ENCODE measurements at places on chromosomes 1 and 21.

GRCh38 chr21:43204638-43205037 lies 35.8 kb downstream of the CRYAA start:
- no peak for DNase-seq

GRCh38 chr1:58264462-58264861 lies 282.1 kb downstream of the OMA1 start:
- DNase-seq, result no peak

GRCh38 chr1:166511761-166512160 lies 327.5 kb upstream of the POGK start:
- DNase-seq, result no peak

DNA sequence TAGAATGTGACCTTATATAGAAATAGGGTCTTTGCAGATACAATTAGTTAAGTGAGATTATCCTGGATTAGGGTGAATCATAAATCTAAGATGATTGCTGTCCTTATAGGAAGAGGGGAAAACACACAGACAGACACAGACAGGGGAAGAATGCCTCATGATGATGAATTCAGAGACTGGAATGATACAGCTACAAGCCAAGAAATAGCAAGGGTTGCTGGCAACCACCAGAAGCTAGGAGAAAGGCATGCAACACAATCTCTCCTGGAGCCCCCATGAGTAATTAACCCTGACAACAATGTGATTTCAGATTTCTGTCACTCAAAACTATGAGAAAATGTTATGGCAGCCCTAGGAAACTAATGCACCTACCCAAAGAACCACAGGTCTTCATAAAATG lies 19.1 kb upstream of the PPIH start:
- DNase-seq, result no peak

DNA sequence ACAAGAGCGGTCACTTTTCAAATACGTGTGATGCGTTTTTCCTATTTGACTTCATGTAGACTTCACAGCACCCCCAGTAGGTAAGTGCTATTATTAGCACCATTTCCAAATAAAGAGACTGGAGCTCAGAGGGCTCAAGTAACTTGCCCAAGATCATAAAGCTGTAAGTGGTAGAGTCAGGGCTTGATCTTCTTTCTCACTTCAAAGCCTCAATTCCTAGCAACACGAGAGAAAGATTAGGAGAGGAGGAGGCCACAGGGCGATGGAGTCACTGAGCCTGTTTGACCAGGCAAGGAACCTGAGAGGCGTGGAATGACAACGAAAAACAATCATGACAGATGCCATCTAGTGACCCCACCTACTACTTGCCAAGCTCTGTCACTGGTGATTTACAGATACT lies 181.0 kb downstream of the FOXD2 start:
- no peak for DNase-seq

DNA sequence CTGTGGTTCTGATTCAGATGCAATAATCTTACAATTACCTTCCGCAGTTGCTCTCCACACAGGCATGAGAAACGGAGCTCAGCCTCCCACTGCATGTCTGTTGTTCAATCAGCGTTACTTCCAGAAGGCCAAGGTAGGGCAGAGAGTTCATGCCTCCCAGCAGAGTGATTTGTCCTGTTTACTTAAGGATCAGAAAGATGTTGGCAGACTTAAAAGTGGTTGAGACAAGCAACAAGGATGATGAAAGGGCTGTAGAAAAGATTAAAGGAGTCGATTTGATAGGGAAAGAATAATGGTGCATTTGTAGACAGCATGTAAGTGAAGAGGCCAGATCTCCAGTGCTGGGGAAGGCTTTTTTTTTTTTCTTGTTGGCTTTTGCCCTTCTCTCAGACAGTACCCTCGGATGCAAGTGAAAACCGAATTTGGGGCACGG lies 26.6 kb downstream of the ARMH1 start:
- no peak for DNase-seq

Data from NCI-H187 (cell line).